Caki2 (cell line): ENCODE measurements at places on chromosomes 6 and 20.

DNA sequence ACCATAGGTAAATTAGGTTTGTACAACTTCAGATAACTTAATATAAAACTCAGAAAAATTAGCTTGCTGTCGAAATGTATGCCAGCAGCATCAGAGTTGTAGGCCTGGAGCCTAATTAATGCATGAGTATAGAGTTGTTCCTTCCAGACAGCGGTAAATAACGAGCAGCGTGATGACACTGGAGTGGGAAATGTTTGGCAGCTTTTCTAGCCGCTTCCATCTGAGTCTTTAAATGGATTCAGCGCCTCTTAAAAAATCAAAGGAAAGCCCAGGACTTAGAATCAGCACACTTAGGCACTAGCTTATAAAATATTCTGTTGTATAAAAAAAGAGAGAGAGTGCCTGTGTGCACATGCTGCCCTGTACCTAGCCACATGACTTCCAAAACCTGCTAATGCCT, 43.7 kb upstream of the SYNJ2 start:
- DNase-seq: no peak

GRCh38 chr6:76004202-76004601, 68.3 kb downstream of the IMPG1 start:
- DNase-seq: no peak

- no peak for DNase-seq
Measured at GRCh38 chr6:75299801-75300530, 15.4 kb upstream of the TMEM30A start.

GRCh38 chr20:38383147-38383546, 36.9 kb downstream of the LBP start:
- DNase-seq: no peak

DNA sequence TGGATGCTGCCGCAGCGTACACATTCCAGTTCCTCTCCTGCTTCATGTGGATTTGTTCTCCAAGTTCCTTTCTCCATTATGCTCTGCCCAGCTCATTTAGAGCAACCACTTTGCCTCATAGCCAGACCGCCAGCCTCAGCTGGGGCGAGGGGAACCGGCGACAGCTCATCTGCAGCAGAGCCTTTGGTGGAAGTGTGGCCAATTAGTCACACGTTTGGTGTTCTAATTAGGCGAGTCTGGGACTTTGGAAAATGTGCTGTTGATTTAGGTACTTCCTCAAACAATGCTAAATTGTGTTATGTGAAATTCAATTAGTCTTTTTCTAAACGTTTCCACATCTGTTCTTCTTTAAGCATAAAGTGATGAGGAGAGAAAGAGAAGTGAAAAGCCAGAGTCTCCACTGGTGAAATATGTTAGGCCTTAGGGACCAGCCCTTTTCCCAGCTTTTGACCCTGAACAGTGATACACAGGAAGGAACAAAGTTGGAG, 217.9 kb downstream of the TBX18 start:
- DNase-seq: no peak

DNA sequence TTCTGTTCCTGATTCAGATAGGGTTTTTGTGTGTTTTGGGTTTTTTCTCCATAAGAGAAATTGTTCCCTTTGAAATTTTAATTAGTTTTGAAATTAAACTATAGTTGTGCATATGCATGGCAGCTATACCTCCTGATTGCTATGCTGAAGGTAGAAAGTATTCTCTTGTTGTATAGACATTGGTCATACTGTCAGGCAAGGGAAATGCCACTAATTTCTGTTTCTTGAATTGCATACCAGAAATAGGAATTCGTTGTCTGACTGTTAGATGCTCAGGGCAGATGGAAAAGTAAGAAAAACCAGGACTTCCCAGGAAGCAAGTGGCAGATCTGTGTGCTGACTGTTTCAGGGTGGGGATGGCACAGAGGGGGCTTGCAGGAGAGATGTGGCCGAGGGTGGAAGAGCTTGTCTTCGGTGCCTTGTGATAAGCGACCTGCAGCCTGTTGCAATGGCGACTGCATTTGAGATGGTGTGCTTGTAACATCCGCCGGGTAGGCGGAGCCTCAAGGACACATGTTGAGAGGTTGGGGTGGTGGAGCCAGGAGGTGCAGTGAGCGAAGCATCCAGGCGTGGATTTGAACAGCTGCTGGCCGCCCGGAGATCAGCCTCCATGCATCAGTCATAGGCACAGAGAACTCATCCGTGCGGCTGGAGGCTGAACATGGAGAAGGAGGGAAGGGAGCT, 42.8 kb downstream of the RREB1 start:
- peak; percentile 68 for DNase-seq

- no peak for DNase-seq
Measured at GRCh38 chr20:432208-432607, 24.1 kb downstream of the RBCK1 start.

GRCh38 chr20:57094252-57094891, 172.1 kb downstream of the BMP7 start:
- no peak for DNase-seq

DNA sequence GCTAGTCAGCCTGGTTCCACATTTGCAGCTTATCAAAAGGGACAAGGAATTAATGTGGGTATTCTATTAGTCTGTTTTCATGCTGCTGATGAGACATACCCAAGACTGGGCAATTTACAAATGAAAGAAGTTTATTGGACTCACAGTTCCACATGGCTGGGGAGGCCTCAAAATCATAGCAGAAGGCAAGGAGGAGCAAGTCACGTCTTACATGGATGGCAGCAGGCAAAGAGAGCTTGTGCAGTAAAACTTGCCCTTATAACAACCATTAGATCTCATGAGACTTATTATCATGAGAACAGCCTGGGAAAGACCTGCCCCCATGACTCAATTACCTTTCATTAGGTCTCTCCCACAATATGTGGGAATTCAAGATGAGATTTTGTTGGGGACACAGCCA, 689.1 kb upstream of the MARCKS start:
- no peak for DNase-seq

DNA sequence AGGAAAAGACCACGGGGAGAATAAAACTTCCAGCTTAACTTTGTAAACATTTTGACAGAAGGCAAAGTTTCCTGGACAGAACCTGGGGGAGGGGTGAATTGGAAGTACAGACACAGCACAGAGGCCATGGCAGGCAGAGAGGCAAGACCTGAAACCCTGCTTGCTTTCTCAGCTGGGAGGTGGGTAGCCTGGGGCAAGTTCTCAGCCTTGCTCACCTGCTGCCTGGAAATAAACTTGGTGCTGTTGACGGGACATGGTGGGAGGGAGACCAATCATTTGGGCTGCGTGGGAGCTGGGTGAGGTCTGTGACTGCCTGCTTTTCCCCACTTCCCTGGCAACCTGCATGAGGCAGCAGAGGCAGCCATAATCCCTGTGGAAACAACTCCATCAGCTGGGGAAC, 221.3 kb downstream of the MOXD1 start:
- no peak for DNase-seq

- no peak for DNase-seq
Measured at GRCh38 chr6:4344317-4344899, 209.0 kb upstream of the ECI2 start.

GRCh38 chr20:31801508-31801907, 17.6 kb upstream of the MYLK2 start:
- no peak for DNase-seq

- no peak for DNase-seq
Measured at GRCh38 chr6:5584078-5584482, 322.8 kb downstream of the FARS2 start.

- DNase-seq: no peak
Measured at GRCh38 chr20:62142252-62143080, 728 bp downstream of the PSMA7 start.

GRCh38 chr6:107473660-107474059, 14.3 kb upstream of the PDSS2 start:
- DNase-seq: no peak

DNA sequence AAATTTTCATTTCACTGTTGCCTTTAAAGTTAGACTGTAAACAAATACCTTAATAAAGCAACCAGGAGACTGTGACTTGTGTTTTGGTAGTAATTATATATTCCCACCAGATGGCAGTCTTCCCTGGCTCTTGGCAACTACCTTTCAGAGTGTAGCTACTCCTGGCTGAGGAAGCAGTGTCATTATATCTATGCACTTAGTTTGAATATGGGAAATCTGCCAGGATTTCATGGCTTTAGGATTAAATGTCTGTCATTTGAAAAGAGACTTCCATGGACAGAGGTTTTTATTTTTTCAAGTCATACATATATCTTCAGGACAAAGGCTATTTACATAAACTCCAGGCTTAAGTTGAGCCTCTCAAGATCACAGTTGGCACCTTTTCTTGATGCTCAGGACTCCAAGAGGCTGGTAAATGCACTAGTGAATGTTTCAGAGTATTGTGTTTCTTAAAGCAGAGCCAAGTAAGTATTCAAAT, 160.1 kb downstream of the C6orf58 start:
- DNase-seq: peak; percentile 66

- no peak for DNase-seq
Measured at GRCh38 chr6:43395776-43396175, 26.3 kb upstream of the ZNF318 start.

DNA sequence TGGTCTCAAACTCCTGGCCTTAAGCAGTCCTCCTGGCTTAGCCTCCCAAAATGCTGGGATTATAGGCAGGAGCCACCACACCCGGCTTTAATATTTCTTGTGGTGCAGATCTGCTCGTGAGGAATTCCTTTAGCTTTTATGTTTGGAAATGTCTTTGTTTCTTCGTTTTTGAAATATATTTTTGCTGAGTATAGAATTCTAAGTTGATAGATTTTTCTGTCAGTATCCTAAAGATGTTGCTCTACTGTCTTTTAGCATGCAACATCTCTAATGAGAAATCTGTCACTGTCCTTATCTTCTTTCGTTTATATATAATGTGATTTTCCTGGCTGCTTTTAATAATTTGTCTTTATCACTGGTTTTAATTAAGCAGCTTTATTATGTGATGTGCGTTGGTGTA, 75.1 kb downstream of the ZFAND3 start:
- DNase-seq: no peak

GRCh38 chr6:15150207-15150606, 95.7 kb upstream of the JARID2 start:
- DNase-seq: no peak

GRCh38 chr6:16057446-16057845, 71.4 kb upstream of the MYLIP start:
- DNase-seq: no peak

GRCh38 chr6:25150031-25150430, 129.1 kb upstream of the CARMIL1 start:
- no peak for DNase-seq

DNA sequence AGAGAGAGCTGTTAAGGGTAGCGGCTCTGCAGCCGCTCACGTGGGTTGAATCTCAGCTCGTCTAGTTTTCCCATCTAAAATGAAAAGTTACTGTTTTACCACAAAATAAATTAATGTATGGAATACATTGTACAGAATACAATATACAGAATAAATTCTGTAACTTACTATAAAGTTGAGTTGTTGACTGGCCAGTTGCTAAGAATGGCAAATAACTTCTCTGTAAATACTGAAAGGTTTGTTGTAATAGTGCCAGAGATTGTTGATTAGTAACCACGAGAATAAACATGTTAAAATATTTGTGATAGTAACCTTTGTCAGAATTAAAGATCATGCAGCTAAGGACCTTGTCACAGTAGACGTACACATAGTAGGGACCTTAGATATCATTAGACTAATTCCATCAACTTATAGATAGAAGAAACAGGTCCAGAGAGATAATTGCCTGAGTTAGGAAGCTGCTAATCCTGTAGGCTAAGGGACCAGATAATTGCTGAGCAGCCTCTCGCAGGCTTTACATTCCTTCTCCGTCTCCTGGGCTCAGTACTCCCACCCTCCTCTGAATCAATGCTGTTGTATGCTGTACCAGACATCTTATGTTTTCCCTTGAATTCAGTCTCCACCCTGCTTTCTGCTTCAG, 544 bp upstream of the NRM start:
- peak; percentile 61 for DNase-seq

DNA sequence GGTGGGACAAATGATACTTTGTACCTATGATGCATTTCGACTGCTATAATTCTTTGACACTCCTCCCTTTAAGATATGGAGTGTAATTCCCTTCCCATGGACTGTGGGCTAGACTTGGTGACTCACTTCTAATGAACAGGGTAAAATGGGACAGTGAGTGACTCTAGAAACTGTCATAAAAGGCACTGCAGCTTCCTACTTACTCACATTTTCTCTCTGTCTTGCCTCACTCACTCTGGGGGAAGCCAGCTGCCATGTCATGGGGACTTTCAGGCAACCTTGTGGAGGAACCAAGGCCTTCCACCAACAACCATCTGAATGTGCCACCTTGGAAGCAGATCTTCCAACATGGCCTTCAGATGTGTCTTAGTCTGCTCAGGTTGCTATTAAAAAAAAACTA, 12.9 kb upstream of the GFOD1 start:
- no peak for DNase-seq

DNA sequence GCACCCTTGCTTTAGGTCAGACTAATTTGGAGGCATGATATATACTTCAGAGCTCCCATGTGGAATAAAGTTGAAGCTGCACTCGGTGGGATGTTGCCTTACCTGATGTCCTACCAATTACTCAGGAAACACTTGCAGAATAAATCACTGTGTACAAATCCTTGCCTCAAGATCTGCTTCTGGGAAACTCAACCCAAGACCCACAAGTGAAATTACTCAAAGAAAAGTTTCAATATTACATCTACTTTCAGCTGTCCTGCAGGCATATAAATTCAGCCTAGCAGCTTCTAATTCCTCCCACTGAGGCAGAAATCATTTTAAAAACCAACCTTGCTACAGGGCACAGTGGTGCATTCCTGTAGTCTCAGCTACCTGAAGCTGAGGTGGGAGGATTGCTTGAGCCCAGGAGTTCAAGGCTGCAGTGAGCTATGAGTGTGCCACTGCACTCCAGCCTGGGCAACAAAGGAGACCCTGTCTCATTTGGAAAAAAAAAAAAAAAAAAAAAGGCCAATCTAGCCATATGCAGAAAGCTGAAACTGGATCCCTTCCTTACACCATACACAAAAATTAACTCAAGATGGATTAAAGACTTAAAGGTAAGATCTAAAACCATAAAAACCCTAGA, 20.7 kb upstream of the DCDC2 start:
- no peak for DNase-seq

- DNase-seq: no peak
Measured at GRCh38 chr6:133396984-133397348, 155.8 kb downstream of the EYA4 start.

- no peak for DNase-seq
Measured at GRCh38 chr6:127880429-127880828, 20.4 kb downstream of the THEMIS start.

GRCh38 chr6:79520534-79520933, 16.7 kb downstream of the LCA5 start:
- no peak for DNase-seq

DNA sequence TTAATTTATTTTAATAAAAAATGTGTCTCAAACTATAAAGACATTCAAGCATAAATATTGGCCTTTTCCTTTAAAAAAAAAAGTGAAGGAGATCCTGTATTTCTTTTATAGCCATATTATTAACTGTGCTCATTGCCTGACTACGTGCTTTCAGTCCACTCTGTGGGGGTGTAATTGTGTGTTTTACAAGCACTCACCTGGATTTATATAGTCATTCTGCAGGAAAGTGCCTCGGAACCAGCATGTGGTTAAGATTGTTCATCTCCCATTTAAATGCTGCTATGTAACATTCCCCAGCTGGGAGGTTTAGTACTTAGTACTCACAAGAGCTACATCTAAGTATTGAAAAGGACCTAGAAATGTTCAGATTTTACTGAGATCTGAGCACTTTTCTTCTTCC, 47.9 kb upstream of the SLC22A16 start:
- DNase-seq: no peak

GRCh38 chr6:109503327-109504224, 20.6 kb upstream of the ZBTB24 start:
- no peak for DNase-seq
